Trophoblast cell (in vitro differentiated cells and primary cell): ENCODE measurements at places on chromosomes 11 and 22.

DNA sequence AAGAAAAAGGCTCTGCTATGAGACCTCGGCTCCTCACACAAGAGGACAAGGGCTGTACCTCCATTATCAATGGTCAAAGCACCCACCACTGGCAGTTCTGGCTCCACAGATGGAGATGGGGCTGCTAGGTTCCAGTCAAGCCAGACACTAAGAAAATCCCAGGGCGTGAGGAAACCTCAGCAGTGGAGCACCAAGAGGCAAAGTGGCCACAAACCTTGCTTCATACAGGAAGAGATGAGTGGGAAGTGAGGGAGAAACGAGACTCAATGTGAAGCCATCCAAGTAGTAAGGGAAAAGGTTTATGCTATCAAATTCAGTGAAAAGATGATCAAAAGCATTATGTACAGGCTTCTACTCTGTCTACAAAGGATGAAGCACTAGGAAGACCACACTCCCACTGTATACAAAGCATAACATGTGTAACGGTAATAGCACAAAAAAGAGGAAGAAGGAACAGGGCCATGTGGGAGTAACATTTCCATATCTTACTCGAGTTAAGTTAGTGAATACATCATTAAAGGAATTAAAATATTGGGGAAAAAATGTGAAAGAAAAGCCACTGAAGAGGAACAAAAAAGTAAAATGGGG lies 27.0 kb downstream of the POLDIP3 start:
- no peak for DNase-seq

GRCh38 chr11:64500176-64501013 lies 90.6 kb upstream of the SLC22A12 start:
- DNase-seq: peak; percentile 51

DNA sequence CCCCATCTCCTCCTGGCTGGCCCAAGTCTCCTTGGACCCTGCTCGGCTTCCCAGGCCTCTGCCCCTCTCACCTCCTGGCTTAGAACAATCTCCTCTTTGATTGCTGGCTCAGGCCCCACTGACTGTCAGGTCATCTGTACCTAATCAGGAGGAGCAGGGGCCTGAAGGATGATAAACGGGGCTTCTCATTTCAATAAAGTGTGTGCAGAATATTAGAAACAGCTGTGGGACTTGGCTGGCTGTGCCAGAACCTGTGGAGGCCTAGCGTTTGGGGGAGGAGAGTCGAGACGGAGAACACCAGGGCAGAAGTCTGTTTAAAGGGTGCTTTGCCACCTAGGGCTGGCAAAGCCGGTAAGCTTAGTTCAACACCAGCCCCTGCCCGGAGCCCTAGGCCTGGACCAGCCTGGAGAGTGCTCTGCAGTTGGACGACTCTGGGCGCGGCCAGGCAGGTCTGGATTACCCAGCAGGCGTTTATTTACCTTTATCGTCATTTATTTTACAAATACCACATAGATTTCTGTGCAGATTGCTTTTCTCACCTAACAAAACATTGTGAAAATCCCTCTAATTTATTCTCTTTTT lies 10.1 kb upstream of the VSIG10L2 start:
- DNase-seq: no peak

GRCh38 chr11:65209711-65210360 lies 28.1 kb downstream of the CAPN1 start:
- DNase-seq: peak; percentile 71

DNA sequence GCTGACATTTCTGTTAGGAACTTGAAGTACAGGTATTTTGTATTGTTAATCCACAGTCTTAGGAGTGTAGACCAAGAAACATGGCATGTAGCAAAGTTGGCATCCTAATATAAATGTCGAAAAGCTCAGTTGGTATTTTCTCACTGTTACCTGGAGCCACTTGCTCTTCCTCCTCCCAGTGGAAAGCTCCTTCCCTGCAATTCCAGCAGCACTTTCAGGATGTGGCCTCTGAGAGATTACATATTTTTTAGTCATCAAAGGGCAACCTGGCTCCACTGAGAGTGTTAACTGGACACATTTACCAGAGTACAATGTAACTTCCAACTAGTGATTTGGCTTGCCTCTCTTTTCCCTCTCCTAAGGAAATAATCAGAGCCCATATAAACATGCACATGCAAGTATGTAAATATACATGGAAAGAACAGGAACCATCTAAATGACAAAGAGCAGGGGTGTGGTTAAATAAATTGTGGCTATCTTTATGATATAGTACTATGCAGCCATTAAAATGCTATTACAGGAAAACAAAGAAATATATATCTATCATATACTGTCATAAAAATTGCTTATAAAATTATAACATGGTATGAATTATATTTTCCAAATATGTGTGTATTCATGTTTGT lies 14.3 kb upstream of the EED start:
- no peak for DNase-seq

GRCh38 chr22:31150615-31151014 lies 9.4 kb upstream of the RNF185 start:
- DNase-seq: no peak

- DNase-seq: no peak
Observed at GRCh38 chr11:94938095-94939055, 35.0 kb downstream of the CWC15 start.

DNA sequence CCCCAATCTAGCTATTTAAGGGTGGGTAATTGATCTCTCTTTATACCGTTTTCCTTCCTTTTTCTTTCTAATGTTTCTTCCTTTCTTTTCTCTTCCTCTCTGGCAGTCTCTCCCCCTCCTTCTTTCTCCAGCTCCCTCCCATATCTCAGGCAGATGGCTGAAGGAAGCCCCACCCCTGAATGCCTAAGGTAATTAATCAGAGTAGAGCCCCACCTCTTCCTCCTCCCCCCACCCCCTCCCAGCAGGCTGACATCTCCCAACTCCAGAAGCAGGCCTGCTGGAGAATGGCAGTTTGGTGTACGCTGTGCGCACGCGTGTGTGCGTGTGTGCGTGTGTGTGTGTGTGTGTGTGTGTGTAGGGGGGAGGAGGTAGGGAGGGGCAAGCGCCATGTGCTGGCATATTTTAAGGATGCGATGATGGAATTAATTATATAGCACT lies 122.6 kb downstream of the APOL5 start:
- DNase-seq: peak; percentile 67

GRCh38 chr11:122137078-122137793 lies 21.2 kb upstream of the BLID start:
- peak; percentile 51 for DNase-seq

DNA sequence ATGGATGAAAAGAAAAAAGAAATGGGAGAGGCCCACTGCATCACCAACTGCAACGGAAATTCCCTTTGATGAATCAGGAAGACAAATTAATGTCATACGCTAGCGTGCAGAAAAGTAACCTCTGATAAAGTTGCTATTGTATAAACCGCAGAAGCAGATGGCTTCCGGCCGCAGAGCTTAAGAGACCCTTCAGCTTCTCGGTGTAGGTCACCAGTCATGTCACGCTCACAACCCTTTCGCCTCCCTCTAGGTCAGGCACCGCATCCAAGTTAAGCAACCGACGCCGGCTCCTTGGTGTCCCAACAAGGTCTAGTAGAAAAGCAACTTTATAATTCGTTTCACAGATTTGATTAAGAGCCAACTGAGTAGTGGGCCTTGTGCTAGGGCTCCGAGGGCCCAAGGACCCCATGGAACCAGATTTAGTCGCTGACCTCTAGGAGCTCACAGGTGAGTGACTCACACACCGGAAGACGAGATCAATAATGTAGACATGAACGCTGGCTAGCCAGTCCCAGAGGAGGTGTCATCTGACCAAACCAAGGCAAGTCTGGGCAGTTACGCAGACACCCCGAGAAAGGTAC lies 1.2 kb upstream of the ZFP91 start:
- peak; percentile 52 for DNase-seq

GRCh38 chr11:122538060-122538459 lies 117.5 kb upstream of the UBASH3B start:
- no peak for DNase-seq

DNA sequence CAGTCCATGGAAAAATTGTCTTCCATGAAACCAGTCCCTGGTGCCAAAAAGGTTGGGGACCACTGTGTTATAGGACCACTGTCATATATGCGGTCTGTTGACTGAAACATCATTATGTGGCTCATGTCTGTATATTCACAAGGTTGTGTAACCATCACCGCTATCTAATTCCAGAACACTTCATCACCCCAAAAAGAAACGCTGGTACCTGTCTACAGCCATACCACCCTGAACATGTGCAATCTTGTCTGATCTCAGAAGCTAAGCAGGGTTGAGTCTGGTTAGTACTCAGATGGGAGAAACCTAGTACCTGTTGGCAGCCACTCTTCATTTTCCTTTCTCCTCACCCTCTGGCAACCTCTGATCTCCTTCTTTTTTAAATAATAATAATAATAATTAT lies 12.9 kb upstream of the PIK3IP1 start:
- DNase-seq: no peak

DNA sequence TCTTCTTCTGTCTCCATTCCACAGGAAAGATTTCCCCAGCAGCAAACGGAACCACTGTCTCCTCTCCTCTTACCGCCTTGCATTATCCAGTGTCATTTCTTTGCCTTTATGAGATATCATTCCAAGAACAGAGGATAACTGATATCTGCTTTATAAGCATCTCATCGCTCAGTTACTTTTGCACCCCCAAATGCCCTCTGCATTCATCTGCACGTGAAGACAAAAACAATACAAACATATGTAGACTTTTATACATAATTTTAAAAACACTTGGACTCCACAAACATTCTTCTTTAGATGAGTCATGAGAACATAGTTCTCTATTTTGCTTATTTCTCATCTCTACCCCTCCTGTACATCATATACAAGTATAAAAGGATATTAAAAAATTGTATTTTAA lies 512 bp upstream of the OR51T1 start:
- DNase-seq: no peak

- peak; percentile 72 for DNase-seq
Observed at GRCh38 chr11:34030382-34030781, 21.1 kb upstream of the CAPRIN1 start.

- DNase-seq: no peak
Observed at GRCh38 chr11:87259736-87260135, 222.0 kb downstream of the TMEM135 start.

GRCh38 chr11:123264431-123264780 lies 69.4 kb upstream of the CLMP start:
- no peak for DNase-seq

DNA sequence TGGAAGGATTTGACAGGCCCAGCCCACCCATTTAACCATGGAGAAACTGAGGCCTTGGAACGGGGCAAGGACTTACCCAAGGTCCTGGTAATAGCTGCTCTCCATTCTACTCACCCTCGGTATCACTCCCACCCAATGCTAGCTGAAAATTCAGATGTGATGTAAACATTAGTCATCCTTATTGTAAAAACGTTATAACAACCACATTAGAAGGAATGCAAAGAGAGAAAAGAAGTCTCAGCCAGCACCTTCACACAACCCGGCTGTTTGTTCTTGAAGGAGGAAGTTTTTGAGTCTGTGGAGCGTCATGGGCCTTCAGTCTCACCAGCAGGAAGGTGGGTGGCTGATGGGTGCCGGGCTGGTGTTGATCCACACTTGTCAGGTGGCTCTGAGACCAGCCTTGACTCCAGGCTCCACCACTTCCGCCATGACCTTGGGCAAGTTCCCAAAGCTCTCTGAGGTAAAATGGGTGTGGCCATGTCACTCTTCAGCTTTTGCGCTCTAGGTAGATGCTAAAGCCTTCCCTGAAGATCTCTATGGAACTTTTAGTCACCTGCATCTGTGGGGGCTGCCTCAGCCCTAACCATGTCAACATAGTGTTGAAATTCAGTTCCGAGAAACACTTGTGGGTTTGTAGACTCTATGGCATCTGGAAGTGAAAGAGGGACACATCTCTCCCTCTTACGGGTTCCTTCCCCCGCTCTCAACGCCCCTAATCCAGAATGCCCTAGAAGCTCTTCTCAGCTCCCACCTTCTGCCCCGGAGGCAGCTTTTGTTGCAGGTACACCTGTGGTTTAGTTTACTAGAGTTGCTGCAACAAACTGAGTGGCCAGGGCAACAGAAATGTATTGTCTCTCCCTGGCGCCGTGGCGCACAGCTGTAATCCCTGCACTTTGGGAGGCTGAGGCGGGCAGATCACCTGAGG lies 14.8 kb downstream of the CD6 start:
- no peak for DNase-seq

- no peak for DNase-seq
Observed at GRCh38 chr11:105401269-105401809, 208.5 kb upstream of the GRIA4 start.

GRCh38 chr22:36938028-36938425 lies 24.6 kb downstream of the CSF2RB start:
- DNase-seq: no peak

DNA sequence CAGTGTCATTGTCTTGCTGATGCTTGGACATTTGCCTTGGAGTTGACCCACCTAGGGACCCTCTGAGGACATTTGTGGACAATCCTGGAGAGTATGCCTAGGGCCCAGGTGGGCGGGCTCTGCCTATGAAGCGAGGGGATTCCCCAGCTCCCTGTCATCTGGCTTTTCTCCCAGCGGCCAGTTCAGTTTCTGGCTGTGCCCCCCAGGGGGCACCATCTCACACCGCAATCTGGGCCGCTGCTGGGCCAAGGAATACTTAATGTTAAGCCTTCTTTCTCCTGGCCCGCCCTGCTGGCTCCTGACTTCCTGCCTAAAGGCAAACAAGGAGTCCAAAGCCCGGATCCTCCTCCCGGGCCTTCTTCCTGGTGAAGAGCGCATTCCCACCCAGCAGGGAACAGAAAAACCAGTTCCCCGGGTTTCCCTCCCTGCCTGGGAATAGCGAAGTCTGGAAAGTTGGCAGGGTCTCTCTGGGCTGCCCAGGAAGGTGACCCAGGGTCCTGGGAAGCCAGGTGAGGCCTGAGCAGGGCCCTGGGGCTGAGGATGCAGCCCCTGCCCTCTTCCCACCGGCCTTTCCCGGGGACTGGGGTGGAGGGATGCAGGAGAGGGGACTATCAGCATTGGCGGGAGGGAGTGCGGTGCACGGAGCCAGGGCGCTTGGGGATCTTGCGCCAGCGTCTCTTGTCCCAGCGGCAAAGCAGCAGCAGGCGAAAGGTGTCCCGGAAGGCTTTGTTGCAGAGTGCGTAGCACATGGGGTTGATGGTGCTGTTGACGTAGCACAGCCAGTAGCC lies 11.9 kb downstream of the CHRM1 start:
- DNase-seq: peak; percentile 97

DNA sequence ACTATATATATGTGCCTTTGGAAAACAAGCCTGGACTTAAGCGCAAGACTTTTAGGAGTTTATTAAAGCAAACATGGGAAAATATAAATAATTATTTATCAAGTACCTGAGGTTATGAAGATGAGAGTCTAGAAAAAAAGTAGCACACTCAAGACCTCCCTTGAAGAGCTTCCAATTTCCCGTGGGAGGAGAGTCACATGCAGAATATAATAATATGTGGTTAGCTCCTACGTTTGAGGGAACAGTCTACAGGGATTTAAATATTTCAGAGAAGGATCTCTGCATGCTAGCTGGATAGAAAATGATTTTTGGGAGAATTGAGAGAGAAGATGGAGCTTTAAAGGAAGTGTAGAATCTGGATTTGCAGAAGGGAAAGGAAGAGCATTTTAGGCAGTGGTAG lies 183.8 kb downstream of the SWAP70 start:
- DNase-seq: no peak
